Cerebellum (tissue), 4 donors: ENCODE measurements at places on chromosomes 5 and 9. TPM values are rescaled to one million over a fixed set of nuclear protein-coding genes. Genes with fewer than 3 reads are reported as not detected.

SOHLH1 gene
- not detected for total RNA-seq

SLC36A3 gene
- total RNA-seq: not detected

OR13C5 gene
- 0.45 TPM for total RNA-seq

TAF1L gene
- total RNA-seq: not detected

CKMT2 gene
- total RNA-seq: 4.2 TPM

PCDHGA2 gene
- total RNA-seq: 11.4 TPM

CNTNAP3 gene
- total RNA-seq: 18.4 TPM

FREM1 gene
- total RNA-seq: 37.3 TPM

INSL4 gene
- total RNA-seq: not detected

RGS14 gene
- 1.8 TPM for total RNA-seq

DNA sequence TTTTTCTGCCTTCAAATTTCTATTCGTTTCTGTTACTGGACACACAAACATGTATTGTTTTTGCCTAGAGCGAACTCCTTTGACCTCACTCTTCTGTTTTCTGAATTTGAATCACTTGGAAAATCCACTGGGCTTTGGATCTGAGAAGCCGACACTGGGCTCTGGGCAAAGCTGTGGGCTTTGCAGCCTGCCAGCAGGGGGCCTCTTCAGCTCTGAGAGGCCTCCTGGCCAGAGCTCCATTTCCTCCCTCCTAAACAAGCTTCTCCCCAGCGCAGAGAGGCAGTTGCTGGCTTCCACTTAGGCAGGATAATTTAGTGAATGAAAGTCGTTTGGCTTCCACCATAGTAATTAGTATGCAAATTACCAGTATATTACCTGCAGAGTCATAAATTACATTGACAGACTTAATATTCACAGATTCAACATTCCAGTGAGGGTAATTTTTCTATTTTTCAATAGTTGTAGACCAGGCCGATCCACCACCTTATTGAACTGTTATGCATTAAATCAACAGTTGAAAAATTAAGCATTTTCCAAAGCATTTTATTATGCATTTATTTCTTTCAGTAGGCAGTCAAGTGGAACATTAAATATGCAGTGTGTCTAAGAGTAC is 104.0 kb upstream of the ZNF366 start:
- peak; percentile 73 for DNase-seq

DNA sequence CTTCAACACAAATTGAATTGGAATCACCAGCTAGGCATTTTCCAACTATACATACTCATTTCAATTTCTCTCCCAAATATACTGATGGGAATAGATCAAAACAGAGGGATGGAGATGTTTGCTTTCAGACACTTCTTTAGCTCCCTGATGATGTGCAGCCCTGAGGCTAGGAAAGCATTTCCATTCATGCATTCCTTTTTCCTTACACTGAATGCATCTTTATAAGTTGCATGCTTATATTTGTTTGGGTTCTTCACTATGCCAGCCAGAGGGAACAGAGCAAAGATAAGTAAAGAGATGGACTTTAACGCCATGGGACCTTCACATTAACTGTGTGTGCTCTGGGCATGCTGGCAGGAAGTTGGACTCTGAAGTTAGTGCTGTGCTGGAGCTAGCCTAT is 696.5 kb upstream of the CDH9 start:
- DNase-seq: no peak

GRCh38 chr9:87513161-87513560 is 15.5 kb downstream of the DAPK1 start:
- no peak for DNase-seq

DNA sequence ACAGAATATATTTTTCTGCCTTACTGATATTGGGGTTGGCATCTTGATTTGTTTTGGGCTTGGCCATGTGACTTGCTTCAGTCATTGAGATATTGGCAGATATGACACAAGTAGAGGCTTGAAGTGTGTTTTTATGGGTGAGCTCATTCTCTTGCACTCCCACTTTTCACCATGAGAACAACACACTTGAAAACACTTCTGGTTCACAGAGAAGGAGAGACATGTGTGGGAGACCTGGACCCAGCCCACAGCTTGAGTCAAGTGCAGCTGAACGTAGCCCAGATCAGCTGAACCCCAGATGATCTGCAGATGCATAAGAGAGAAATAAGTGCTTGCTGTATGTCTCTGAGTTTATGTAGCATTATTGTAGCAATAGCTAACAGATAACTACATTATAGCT is 155.4 kb downstream of the SEMA6A start:
- no peak for DNase-seq

- no peak for DNase-seq
These were observed 1.6 kb upstream of the INPP5E start for GRCh38 chr9:136441191-136441680.

DNA sequence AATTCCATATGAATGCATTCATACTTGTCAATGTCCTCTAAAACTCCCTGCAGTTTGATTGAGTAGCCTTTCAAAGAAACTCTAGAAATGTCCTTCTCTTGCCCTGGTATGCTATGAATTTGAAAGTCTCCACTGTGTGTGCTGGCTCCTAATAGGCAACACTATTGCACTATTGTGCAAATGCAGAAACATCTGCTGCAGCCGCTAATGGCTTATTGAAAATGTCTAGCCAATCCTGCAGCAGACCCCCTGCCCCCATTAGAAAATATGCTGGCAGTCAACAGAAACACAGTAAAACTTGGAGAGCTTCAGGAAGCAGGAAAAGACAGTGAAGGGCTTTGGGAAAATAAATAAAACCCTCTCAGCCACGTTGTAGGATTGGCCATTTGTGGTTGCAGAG is 87.3 kb upstream of the GRAMD2B start:
- DNase-seq: no peak

DNA sequence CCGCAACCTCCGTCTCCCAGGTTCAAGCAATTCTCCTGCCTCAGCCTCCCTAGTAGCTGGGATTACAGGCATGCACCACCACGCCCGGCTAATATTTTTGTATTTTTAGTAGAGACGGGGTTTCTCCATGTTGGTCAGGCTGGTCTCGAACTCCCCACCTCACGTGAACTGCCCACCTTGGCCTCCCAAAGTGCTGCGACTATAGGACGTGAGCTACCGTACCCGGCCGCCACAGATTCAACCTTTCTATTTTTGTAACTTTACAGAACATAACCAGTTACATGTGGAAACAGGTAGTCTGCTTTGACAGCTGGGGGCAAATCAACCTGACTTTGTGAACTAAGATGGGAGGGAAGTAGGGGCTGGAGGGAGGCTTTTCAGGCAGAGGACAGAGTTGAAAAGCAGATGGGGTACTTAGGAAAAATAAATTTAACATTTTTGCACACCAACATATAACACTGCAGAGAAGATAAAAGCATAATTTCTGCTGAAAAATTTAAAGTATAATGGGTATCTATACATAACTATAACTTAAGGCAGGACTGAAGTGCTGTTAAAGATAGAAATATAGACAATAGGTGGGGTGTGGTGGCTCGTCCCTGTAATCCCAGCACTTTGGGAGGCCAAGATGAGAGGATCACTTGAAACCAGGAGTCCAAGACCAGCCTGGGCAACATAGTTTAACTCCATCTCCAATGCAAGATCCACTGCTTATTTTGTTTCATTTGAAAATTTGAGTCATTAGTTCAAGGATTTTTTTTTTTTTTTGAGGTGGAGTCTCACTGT is 5.1 kb downstream of the RPL37 start:
- DNase-seq: no peak

GRCh38 chr9:112546149-112547012 is 59.8 kb downstream of the KIAA1958 start:
- DNase-seq: no peak

DNA sequence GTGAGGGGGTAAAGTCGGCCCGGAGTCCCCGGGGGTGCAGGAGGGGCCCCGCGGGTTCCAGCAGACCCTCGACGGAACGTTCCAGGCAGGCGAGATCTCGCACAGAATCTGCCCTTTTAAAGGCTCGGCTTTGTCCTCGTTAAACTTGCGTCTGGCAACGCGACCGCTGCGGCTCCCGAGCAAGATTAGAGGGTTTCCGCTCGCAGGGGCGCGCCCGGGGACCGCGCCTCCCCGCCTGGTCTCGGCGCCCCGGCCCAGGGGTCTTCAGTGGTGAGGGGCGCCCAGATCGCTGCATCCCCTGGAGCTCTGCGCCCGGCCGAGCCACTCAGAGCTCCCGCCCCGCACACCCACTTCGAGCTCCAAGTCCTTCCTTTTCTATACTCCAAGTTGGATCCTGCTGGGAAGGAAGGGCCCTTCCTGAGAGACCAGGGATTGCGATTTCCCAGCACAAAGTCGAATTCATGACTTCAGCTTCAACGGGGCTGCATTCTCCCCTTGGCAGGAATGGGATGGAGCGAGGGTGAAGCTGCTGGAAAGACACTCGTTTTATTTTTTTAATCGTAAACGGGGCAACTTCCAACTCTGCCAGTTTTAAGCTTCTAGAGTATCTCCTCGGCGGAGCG is 11.3 kb downstream of the PROP1 start:
- DNase-seq: no peak

GRCh38 chr5:34857161-34857560 is 18.2 kb downstream of the TTC23L start:
- no peak for DNase-seq

DNA sequence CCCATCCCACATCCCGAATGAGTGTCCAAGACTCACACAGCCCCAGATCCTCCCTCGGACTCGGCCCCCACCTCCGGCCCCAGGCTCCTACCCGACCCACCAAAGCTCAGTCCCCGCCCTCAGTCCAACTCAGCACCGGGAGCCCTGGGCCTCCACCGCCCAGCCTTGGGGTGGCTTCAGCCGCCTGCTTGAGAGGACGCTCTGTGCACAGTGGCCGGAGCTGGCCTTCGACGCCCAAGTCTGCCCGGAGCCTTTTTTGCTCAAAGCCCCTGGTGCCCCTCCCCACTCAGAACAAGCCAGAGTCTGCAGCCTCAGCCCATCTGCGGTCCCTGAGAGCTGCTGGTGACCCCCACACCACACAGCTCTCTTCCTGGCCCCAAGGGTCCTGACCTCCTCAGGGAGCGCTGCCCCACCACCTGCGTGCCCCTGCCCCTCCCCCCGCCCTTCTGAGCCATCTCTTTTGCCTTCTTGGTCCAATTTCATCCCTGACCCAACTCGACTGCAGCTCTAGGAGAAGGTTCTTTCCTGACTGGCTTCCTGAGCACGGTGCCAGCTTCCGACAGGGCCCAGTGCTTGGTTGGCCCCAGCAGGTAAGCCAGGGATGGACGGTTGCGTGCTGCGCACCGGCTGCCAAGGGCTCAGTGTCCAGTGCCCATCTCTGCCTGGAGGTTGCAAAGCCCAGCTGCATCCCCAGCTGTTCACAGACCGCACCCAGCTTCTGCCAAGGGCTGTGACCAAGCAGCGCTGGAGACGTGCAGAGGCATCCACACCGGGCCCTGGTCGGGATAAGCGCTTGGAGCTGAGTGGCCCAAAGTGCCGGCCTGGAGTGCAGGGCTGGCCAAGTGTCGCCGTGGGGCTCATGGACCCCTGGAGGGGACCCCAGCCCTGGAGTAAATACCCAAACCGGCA is 27.7 kb upstream of the NSMF start:
- peak; percentile 74 for DNase-seq

- DNase-seq: no peak
These were observed 110.9 kb downstream of the NTRK2 start for GRCh38 chr9:84780385-84780784.

DNA sequence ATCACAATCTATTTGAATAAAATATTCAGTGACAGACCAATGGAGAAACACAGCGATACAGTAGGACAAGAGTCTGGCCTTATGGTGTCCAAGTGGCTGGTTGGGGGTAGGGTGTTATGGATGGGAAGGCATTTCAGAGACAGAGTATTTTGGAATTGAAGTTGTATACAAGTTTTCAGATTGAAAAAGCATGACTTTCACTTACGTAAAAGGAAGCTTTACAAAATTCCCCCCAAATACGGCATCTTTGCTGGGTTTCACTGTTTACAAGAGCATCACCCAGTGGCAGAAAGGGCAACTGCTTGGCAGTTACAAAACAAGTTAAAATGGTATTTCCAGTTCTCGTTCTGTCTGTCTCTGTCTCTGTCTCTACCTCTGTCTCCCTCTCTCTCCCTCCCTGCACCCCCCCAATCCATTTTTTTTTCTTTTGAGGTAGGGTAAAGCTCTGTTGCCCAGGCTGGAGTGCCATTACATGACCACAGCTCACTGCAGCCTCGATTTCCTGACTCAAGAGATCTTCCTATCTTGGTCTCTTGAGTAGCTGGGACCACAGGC is 86.2 kb downstream of the PTPN3 start:
- no peak for DNase-seq

DNA sequence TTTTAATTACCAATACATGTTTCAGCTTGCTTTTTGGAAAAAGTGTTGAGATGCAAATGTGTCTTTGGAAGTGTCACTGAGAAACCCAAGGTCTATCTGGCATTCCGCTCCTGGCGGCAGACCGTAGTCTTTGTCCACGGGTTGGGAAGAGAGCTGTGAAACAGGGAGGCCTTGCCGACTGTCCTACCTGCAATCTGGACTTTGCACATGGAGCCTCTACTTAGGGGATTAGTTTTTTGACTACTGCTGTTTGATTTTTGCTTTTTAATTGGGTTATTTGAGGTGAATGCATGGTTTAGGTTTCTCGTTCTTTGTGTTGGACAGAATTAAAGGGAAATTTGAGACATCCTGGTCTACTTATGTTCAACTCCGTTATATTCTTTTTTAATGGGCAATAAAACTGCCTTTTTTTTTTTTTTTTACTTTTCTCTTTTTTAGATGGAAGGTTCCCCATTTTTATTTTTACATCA is 25.7 kb downstream of the TRIO start:
- DNase-seq: no peak

- no peak for DNase-seq
These were observed 33.8 kb downstream of the KCNIP1 start for GRCh38 chr5:170537451-170538095.

GRCh38 chr9:113911850-113912557 is 35.9 kb downstream of the ZNF618 start:
- no peak for DNase-seq

- no peak for DNase-seq
These were observed 3.6 kb downstream of the IQGAP2 start for GRCh38 chr5:76406673-76407072.

GRCh38 chr5:99179206-99179605 is 250.4 kb upstream of the CHD1 start:
- DNase-seq: no peak

- no peak for DNase-seq
These were observed 157.1 kb upstream of the CDH6 start for GRCh38 chr5:31036411-31036810.

DNA sequence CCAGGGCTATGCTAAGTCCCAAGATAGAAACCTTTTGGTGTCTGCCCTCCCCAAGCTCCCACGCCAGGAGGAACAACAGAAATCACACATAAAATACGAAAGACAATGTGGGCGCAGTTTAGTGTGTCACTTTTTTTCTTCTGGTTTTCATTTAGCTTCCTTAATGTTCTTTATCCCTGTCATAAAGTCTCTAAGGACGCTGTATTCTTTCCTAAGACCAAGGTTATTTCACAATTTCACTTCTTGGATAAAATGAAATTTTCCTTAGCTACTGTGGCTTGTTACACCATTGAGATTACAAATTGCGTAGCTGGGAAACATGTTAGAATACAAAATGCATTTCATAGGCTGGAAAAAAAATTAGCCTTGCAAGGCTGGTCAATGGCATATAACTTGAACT is 85.4 kb downstream of the GLIS3 start:
- DNase-seq: no peak
